A549 treated with GW870086 at 1 μM for 4 hours (cell line): ENCODE measurements at places on chromosomes 5 and 9. TPM values are rescaled to one million over a fixed set of nuclear protein-coding genes. Genes with fewer than 3 reads are reported as not detected.

ORM2 gene
- total RNA-seq: not detected in 5 replicates

ANKDD1B gene
- not detected in 5 replicates for total RNA-seq

PLAC8L1 gene
- 0.26 TPM in 1 of 5 replicates, not detected in the others for total RNA-seq

TLX3 gene
- total RNA-seq: not detected in 5 replicates

ATP10B gene
- total RNA-seq: not detected in 5 replicates

AGXT2 gene
- not detected in 5 replicates for total RNA-seq

ZBTB43 gene
- 5.7 to 8.5 TPM (median 6.3 TPM) in 5 replicates for total RNA-seq

LCP2 gene
- total RNA-seq: 0.08 TPM in 1 of 5 replicates, not detected in the others

DPYSL3 gene
- total RNA-seq: 19.4 to 27.1 TPM (median 22.8 TPM) in 5 replicates

SLC1A3 gene
- 0.07 to 0.09 TPM in 2 of 5 replicates, not detected in the others for total RNA-seq

ABCA1 gene
- 2.6 to 4.4 TPM (median 4.0 TPM) in 5 replicates for total RNA-seq

NOL8 gene
- total RNA-seq: 29.5 to 31.0 TPM (median 30.0 TPM) in 5 replicates

OR13J1 gene
- not detected in 5 replicates for total RNA-seq
